ENCODE measurements at places on chromosomes 3 and 15.

GRCh38 chr3:36991923-36992805, 767 bp downstream of the EPM2AIP1 start:
- DNase-seq, result no peak

DNA sequence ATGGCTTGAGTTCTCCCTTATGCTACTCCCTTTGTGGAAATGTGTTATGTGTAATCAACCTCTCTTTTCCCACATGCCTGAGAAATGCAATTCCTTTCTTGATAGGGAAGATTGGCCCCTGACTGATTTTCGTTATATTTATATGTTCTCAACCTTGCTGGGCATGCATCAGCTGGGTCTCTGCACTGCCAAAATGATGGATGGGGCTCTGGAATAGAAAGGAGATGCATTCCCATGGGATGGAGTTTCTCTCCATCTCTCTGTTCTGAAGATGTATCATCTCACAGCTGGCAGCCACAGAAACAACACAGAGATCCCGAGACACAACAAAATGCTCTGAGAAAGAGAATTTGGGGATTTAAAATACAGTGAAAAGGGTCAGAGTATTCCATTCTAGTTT, 327.7 kb upstream of the LMCD1 start:
- no peak for DNase-seq

- DNase-seq, result no peak
These were observed 332.3 kb upstream of the CNTN4 start for GRCh38 chr3:1766384-1766783.

DNA sequence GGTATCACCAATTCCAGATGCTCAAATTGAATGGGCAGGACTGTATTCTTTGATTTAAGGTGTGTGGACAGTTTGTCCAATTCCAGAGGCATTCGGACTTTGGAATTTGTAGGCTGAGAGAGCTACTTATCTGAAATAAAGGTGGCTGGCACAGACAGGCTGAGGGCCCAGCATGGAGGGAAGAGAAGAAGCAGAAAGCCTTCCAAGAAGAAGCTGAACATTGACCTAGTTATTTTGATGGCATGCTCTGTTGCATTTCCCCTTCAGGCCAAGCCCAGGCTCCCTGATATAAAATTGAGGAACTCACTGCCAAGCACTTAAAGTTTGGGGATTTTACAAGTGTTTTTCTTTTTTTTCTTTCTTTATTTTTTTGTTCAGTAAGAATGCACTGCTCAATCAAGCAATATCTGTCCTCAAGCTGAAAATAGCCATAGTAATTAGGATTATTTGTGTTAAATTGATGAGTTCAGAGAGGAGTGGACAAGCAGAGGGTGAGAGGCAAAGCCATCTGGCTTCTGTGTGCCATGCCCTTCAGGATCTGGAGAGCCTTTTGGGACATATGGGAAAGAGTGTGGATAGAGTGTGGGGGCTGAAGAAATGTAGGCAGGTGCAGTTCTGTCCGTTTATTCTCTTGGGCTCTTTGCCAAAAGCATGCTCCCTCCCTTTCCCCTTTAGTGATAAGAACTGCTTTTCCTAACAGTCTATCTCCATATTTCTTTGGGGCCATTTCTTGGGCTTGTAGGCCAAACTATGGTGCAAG, 148.9 kb downstream of the OXSM start:
- DNase-seq, result no peak

DNA sequence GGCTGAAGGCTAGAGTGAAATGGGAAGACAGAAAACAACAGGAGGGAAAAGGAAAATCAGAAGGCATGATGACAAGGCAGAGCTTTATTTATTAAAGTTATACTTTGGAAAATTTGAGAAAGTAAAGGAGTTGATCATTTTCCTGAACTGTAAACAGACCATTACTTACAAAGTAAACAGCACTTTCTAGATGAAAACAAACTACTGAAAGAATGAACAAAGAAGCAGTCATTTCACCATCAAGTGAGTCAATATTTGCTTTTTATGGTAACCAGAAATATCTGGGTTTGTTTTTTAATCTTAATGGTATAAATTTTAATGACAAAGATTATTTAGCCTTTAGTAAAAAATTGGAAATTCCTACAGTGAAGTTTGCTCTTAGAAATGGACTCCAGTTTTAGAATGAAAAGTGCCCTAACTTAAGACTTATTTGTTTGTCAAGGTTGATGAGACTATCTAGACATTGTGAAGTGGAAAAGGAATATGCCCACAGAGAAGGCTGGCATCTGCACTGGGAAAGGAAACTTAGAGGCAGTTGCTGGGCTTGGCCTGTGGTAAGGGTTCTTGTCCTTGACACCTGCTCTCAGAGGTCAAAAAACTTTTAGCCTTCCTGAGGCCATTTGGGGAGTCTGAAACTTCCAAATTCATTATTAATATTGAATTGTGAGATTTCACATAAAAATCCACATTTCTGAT, 47.2 kb downstream of the SPTSSB start:
- no peak for DNase-seq

GRCh38 chr3:45258317-45258716, 32.2 kb upstream of the TMEM158 start:
- no peak for DNase-seq
